Activated CD4-positive, alpha-beta T cell treated with anti-CD3 and anti-CD28 coated beads for 36 hours (primary cell): ENCODE measurements at places on chromosomes 5 and 9.
A peak's percentile ranks its signal among the peaks of the same experiment; 100 is the strongest.

DNA sequence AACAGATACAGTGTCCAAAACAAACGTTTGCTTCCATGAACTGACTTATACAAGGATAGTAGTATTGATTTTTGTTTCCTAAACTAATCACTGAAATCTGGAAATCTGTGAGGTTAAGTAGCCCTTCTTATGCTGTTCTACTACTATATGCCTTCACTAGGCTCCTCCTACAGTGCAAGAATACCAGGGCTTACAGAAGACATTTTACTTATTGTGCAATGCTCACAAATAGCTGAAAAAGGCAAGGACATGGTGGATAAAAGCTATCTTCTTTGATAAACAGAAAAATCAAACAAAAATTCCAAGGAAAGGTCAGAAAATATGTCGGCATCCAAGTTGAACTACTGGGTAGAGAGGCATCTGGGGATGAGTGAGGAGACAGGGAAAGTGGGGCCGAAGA, 61.9 kb downstream of the OXCT1 start:
- no peak for DNase-seq

GRCh38 chr9:84922051-84922450, 252.5 kb downstream of the NTRK2 start:
- no peak for DNase-seq

- DNase-seq, result no peak
Observed at GRCh38 chr9:36284226-36284625, 26.0 kb upstream of the GNE start.

DNA sequence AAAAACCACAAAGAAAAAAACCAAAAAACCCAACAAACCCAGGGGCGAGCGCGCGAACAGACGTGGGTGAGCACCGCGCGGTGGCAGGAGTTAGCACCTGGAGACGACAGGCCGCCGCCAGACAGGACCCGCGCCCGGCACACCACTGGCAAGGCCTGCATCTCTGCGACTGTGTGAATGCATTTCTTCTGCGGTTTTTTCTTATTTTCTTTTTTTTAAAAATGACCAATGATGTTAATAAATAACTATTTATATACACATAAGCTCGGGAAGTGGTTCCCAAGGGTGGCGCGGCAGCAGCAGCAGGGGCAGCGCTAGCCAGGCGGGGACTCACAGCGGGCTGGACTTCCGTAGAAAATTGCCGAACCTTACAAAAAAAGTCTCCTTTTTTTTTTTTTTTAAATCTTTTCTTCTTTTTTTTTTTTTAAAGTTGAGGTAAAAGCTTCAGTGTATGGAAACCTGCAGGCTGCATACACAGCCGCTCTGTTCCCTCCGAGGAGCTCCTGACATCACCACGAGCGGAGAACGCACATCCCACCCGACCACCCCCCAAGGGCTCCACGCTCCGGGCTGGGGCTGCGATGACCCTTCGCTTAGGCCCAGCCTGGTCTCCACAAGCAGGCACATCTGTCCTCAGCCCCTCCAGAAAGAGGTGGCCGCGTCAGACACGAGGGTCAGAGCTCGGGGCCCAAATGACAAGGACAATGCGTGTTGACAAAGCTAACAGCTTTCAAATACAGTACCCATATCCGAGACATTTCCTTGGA, 7.4 kb downstream of the BRD3OS start:
- no peak for DNase-seq

GRCh38 chr9:136697146-136697820, 10.0 kb upstream of the AGPAT2 start:
- no peak for DNase-seq

DNA sequence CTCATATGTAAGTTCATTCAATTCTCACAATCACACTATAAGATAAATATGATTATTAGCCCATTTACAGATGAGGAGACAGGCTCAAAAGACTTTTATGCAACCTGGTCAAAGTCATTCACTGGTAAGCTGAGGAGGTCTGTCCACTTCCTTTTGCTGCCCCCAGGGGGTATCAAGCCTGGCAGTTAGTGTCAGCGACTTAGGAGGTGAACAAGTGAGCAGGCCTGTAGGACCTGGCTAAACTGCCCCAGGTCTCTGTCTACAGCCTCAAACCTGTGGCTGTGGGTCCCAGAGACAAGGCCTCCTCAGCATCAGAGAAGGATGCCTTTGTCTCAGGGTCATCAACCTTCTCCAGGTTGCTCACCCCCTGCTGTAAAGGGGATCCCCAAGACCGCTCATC, 10.4 kb downstream of the TGFBI start:
- no peak for DNase-seq

DNA sequence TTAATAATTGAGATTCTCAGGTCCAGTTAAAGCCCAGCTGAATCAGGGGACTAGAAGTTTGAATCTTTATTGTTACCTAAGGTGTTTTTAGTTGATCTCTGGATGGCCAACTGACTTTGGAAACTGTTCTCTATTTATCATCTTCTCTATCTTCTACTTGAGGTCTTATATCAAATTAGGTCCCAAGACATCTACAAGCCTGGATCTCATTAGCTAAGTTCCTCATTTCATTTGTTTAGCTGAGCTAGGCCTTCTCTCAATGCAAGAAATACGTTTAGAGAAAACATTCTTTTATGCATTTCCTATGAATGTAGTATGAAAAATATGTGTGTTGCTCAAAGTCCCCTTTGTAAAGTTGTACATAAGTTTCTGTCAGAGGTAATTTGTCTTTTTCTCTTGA, 196.6 kb downstream of the PTTG1 start:
- DNase-seq, result no peak

DNA sequence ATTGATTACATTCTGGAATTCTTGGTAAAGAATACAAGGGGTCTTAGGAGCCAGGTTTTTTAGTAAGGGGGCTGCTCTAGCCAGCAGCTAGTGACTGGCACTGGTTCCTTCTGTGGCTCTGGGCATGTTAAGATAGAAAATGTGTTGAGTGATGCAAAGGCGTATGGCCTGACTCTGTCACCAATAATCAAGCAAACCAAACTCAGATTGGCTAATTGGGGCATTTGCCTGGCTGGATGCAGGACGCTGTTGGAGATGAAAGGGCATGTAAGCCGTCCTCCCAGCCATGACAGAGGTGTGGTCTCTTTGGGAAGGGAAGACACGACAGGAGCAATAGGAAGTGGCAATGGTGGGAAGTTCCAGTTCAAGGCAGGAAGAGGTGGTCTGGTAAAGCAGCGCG, 87.6 kb upstream of the CTSL start:
- DNase-seq, result no peak

DNA sequence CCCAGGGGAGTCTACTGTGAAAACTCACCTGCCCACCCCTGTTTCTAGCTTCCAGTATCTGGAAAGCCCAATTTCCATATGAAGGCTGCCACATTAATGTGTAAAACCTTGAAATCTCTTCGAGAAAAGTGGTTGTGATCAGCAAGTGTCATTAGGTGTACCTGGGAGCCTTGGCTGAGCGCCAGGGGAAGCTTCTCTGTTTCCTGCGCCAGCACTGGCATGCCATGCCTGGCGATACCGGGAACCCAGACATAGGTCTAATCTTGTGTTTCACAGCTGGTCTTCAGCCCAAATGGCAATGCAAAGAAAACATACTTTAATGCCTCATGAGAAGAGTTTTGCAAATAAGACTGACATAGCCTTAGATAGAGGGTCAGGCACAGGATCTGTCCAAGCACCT, 101.6 kb downstream of the TENT4A start:
- DNase-seq, result no peak

GRCh38 chr5:150783422-150783928, 4.9 kb downstream of the SMIM3 start:
- peak; percentile 81 for DNase-seq

DNA sequence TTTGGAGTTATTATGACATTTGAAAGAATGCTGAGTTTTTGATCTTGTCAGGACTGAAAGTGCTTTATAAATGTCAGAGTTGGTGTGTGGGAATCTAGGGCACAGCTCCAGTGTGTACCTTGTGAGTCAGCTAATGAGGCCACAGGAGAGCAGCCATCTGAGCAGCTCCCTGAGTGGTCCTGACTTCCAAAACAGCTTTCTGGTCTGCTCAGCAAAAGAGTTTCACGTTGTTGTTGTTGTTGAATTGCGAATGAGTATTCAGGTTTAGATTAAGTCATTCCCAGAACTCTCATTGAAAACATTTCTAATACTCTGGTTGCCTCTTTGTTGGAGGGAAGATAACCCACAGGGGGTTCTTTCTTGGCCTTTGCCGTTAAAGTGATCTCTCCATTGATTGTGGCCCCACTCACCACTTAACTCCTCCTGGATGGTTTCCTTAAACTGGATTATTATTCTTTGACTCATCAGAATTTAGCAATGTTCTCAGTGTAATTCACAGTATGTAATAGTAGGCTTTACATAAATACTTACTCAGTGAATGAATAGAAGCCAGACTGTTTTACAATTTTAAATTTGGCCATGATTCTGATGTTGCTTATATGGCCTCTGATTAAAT, 125.1 kb upstream of the SGCD start:
- no peak for DNase-seq

DNA sequence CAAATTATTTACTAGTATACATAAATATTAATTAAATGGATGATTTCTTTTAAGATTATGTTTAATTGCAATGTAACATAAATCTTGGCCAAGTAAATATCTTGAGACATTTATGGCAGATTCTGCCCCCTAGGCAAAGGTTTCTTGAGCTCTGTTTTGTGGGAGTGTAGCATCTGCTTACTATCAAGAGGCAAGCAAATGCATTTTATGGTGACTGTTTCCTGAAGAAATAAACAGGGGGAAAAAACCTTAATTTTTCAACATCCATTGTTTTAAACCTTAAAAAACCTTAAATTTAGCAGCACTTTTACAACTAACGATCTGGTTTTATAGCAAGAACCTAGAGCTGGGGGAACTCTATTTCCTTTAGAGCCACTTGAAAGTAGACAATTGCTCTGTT, 25.7 kb upstream of the FREM1 start:
- DNase-seq, result no peak

DNA sequence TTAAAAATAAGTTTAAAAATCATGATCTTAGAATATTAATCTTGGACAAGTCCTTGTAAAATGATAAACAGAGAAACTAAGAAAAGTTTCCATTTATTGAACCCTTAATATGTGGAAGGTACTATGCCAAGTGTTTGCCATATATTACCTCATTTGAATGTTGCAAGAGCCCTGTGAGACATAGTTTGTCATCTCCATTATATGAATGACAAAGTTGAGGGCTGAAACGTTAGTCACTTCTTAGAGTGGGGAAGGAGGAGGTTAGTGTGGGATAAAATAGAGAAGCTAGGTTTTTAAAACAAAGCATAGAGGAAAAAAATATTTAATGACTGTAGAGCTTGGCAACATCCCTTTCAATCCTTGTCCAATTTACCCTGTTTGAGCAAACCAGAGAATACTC, 2.0 kb downstream of the TNC start:
- DNase-seq, result no peak

DNA sequence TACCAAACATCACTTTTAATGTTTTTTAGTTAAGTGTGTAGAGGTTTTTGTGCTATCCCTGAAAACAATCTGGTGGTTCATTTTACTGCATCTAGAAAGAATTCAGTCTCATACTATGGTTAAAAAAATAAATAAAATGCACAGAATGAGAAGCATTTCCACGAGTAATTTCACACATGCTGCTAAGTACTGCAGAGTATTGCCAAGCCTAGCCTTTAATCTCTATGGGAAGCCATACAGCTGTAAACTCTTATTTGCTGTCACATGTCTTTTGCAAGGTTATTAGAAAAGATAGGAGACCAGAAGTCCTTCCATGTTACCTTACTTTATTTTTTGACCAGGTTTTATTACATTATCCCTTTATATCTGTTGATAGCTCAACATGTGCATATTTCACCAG, 37.6 kb upstream of the MAN2A1 start:
- no peak for DNase-seq

DNA sequence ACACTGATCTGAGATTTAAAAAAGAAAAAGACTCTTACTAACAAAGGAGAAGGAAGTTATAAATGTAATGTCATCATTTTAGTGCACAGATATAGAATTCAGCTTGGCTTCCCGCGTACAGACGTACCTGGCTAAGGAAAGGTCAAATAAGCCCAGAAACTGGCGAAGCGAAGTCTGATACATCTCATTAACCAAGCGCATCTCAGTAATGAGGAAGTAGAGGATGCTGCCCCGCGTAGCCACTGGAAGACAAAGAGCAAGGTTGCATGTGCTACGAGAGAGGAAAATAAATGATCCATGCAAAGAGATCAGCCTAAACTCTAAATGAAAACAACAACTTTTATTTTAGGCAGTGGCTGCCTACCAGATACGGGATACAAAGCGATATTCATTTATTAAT, 208.8 kb downstream of the DNAH5 start:
- DNase-seq, result no peak

GRCh38 chr5:18799482-18800128, 1165.3 kb downstream of the TAF11L14 start:
- no peak for DNase-seq

DNA sequence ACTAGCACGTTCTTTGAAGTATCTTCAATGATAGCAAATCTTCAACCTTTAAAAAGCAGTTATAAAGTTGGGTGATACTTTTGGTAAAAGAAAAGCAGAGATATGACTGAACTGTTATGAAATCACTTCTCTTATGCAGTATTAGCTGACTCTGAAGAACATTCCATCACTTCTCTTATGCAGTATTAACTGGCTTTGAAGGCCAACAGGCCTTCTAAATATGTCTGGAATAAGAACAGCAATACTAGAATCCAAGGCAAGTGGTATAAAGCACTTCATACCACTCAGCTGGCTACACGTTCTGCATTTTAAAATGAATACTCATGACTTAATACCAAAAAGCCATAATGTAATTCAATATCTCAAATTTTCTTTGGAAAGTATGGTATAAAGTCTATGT, 17.3 kb downstream of the SKIC3 start:
- no peak for DNase-seq
